ENCODE measurements at places on chromosomes 16 and 17.

GRCh38 chr16:4884972-4885874 lies 37.9 kb downstream of the UBN1 start:
- no peak for DNase-seq

DNA sequence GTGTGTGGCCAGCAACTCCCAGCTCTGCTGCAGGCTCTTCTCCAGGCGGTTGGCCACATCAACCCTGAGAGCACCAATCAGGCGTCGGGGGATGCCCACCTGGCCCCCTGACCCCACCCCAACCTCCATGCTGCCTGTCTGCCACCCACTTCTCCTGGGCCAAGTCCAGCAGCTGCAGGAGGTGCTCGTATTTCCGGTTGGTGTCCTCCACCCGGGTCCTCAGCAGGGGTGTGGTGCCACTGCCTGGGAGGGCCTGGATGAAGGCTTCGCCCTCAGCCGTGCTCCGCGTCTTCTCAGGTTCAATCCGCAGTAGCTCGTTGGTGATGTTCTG lies 44.6 kb downstream of the UBN1 start:
- no peak for DNase-seq

GRCh38 chr17:880443-881269 lies 98.5 kb downstream of the MRM3 start:
- no peak for DNase-seq

DNA sequence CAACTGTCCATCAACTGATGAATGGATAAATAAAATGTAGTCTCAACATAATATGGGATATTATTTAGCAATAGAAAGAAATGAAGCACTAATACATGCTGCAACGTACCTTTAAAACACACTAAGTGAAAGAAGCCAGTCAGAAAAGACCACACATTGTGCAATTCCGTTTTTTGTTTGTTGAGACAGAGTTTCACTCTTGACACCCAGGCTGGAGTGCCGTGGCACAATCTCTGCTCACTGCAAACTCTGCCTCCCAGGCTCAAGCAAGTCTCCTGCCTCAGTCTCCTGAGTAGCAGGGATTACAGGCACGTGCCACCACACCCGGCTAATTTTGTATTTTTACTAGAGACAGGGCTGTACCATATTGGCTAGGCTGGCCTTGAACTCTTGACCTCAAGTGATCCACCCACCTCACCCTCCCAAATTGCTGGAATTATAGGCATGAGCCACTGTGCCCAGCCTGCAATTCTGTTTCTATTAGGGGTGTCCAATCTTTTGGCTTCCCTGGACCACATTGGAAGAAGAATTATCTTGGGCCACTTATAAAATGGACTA lies 40.1 kb downstream of the SCNN1B start:
- no peak for DNase-seq

- DNase-seq = no peak
These were observed 16.3 kb downstream of the HOXB1 start for GRCh38 chr17:48514477-48514876.

- no peak for DNase-seq
These were observed 10.1 kb upstream of the PCTP start for GRCh38 chr17:55740511-55741355.

- no peak for DNase-seq
These were observed 7.3 kb upstream of the KDM8 start for GRCh38 chr16:27195941-27196595.

GRCh38 chr17:17198281-17198680 lies 7.9 kb downstream of the PLD6 start:
- no peak for DNase-seq

DNA sequence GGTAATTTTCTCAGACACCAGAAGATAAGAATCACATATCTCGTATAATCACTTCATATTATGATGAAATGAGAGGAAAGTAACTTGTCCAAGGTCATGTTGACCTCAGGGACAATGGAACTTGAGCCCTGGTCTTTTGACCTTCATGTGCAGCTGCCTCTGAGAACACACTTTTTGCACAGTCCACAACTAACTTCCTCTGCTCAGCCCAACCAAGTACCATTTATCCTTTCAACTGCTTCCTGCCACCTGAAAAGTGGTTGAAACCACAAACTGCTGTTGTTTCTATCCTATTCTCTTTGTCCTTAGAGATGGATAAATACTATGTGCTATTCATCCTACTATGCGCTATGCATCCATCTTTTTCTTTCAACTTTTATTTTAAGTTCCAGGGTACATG lies 2.3 kb upstream of the CCL1 start:
- DNase-seq = no peak

- DNase-seq = no peak
These were observed 549.4 kb upstream of the CDH5 start for GRCh38 chr16:65817066-65817465.

DNA sequence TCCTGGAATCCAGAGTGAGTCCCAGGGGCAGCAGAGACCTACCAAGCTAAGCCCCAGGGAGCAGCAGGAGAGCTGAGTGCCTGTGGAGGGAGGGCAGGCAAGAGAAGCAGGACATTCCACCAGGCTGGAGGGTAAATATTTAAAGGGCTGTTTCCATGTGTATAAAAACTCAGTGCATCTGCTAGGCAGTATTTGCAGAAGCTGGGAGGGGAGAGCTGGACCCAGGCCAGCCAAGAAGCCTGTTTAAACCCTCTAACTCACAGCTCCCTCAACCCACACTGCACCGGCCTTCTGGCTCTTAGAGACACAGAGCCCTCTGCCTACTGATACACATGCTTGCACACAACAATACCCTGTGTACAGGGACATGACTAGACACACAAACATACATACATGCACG lies 22.5 kb upstream of the TMEM132E start:
- no peak for DNase-seq

DNA sequence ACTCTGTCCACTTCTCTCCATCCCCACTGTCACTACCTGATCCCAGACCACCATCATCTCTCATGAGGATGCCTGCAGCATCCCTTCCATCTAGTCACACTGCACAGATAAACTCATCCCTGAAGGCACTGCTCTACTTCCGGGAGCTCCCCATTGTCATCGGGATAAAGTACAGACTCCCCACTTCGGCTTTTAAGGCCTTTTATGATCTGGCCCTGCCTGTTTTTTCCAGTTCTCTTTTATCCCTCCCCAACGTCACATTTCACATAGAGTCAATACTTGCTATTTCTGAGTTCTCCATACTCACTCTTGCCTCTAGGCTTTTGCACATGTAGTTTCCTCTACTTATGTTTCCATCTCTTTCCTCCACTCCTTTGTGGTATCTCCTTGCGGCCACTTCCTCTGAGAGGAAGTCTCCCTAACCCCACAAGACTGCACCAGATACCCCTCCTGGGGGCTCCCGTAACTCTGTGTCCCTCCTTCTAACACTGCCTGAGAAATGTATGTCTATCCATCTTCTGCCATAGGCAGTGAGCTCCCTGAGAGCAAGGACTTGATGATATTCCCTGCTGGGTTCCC lies 66.9 kb downstream of the COPRS start:
- DNase-seq = no peak

DNA sequence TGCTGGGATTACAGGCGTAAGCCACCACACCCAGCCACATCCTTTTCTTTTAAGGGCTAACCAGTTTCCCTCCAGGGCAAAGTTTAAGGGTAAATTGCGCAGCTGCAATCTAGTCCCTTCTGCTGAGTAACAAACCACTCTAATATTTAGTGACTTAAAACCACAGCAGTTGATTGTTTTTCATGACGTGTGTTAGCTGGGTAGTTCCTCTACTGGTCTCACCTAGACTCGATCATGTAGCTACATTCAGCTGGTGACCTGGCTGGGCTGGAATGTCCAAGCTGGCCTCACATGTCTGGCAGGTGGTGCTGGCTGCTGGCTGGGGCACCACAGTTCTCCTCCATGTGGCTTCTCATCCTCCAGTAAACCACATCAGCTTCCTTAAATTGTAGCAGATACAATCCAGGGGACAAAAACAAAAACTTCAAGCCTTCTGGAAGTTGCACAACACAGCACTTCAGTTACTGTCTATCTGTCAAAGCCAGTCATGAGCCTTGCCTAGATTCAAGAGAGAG lies 75.5 kb downstream of the GPRC5B start:
- DNase-seq = no peak

GRCh38 chr16:28555561-28555960 lies 1.8 kb downstream of the SGF29 start:
- no peak for DNase-seq

GRCh38 chr16:85612191-85612800 lies 826 bp upstream of the GSE1 start:
- DNase-seq = peak; percentile 89

DNA sequence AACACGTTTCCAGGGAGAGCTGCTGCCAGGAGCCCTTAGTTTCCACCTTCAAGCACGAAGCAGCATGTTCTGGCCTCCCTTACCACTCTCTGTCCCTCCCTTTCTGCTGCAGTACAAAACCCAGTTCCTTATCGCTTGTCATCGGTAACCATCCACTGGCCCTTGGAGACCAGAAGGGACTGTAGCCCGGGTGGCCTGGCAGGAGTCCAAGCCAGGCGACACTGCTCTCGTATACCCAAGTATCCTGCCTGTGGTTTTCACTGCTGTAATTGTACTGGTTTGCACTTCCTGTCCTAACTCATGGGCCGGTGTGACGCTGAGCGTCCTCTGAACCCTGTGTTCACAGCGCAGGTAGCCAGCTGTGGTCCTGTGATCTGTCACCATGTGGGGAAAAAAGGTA lies 81.1 kb downstream of the MAF start:
- DNase-seq = peak; percentile 37

DNA sequence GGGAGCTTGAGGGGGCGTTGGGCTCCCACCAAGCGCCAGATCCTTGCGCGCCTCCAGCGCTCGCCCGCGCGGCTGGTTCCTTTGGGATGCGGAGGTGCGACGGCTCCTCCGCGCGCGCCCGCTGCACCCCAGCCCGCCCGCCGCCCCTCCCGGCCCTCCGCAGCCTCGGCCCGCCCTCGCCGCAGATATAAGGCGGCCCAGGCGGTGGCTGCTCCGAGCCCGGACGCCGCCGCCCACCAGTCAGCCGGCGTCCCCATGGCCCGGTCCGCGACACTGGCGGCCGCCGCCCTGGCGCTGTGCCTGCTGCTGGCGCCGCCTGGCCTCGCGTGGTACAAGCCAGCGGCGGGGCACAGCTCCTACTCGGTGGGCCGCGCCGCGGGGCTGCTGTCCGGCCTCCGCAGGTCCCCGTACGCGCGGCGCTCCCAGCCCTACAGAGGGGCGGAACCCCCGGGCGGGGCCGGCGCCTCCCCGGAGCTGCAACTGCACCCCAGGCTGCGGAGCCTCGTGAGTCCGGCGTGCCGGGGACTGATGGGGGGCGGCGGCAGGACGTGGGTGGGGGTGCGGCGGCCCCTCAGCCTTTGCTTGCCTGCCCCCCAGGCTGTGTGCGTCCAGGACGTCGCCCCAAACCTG lies at the start of gene NPB:
Gene NPB, plus strand, starts transcription at position 216 of the 630 bp plus-strand sequence. Its CDS starts 40 bp downstream, at position 256.
- DNase-seq = no peak

DNA sequence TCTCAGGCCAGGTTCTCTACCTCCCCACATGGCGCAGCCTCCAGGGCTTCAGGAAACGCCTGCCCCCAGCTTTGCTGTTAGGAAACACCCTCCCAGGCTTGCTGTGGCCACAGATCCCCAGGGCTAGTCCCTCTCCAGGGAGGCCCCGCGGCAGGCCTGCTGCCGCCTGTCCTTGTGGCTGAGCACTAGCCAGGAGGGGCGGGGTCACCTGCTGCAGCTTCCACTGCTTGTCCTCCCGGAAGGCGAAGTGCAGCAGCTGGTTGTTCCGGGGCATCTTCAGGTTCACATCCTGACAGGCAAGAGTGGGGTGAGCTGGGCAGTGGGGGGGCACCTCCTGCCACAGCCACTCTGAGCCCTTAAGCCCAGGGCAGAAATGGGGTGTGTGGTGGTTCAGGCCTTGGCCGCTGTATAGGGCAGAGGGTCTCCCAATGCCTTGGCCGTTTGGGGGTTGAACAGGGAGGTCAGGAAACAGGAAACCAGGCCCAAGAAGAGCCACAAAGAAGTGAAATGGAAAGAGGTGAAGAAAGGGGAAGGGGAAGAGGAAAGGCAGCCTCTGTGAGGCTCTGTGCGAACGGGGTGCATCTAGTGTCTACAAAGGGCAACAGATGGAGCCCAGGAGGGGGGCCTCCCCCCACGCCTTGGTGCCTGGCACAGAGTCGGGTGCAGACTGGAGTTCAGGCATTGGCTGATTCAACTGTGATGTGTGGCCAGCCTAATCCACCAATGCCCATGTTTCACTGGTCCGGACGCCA lies 2.0 kb downstream of the ROGDI start:
- DNase-seq = peak; percentile 73

DNA sequence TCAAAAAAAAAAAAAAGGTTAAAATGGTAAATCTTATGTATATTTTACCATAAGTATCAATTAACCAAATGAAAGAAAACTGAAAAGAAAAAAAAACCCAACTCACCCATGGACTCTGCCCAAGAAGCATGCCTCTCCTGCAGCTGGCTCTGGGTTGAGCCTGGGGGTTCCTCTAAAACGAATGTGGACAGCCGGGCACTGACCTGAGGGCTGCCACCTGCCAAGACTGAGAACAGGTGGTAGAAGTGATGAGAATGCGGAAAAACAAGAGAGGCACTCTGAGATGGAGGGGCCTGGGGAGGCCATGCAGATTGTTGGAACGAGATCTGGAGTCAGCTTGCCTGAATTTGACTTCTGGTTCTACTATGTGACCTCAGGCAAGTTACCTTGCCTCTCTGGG lies 85.5 kb upstream of the MSI2 start:
- no peak for DNase-seq

- no peak for DNase-seq
These were observed 114.5 kb upstream of the C17orf78 start for GRCh38 chr17:37261286-37261685.

DNA sequence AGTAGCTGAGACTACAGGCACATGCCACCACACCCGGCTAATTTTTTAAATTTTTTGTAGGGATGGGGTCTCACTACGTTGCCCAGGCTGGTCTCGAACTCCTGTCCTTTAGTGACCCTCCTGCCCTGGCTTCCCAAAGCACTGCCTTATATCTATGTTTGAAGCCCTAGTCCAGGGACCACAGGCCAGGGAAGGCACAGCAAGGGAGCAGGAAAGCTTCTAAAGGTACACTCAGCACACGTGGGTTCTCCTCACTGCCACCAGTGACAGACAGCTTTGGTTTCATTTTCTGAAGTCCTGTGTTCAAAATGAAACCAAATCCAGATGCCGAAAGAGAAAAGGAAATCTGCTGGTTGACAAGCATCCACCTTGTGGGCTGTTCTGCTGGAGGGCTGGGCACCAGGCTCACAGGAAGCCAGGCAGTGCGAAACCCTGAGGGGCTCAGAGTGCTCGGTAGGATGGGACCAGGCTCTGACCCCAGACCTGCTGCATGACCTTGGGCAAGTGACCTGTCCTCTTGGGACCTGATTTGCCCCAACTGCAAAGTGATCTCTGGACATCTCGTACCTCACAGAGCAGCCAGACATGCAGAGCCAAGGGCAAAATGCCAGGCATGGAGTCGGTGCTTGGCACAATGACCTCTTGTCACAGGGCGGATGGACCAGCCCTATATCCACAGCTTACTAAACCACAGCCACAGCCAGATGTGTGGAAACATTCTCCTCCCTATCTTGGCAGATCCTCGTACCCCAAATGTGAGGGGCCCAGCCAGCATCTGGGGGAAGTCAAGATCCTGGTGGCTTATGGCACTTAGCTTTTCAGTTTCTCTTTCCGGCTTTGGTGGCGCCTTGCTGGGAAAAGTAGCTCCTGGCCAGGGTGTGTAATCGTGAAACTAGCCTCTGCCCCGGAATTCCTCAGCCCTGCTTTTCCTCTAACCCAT lies 2.8 kb upstream of the SOCS1 start:
- no peak for DNase-seq
